Activated naive CD8-positive, alpha-beta T cell treated with anti-CD3 and anti-CD28 coated beads for 36 hours (primary cell): ENCODE measurements at places on chromosomes 1 and 21. TPM values are rescaled to one million over a fixed set of nuclear protein-coding genes. Genes with fewer than 3 reads are reported as not detected.

Gene MIXL1
- total RNA-seq, result not detected

Gene MSH4
- 0.22 TPM for total RNA-seq

DNA sequence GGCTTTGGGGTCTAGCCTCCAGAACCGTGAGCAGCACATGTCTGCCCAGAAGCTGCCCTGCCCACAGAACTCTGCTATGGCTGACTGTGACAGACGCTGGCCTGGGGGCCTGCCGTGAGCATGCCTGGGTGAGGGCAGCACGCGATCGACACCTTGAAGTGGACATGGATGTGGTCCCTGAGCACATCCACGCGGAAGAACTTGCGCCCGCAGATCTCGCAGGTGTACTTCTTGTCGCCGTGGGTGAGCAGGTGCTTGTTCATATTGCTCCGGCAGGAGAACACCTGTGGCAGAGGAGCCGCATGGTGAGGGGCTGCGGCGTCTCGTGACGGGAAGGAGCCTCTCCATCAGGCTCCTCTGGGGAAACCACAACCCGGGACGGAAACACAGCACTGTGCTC lies 56.0 kb downstream of the PRDM15 start:
- DNase-seq, result no peak

DNA sequence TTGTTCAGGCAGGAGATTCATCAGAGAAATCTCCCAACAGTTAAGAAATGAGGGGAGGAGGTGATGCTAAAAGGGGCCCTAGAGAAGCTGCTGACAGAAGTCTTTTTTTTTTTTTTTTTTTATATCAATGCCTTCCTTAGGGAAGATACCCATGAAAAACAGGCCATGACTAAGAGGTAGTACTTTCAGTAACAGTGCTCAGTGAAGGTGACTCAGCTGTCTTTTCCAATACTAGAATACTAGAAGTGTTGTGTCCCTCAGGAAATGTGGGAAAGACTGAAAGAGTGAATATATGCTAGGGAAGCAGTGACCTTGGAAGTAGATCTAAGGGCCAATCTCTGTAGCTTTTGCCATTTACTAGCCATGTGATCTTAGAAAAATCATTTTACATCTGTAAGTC lies 52.4 kb upstream of the SLFNL1 start:
- no peak for DNase-seq

DNA sequence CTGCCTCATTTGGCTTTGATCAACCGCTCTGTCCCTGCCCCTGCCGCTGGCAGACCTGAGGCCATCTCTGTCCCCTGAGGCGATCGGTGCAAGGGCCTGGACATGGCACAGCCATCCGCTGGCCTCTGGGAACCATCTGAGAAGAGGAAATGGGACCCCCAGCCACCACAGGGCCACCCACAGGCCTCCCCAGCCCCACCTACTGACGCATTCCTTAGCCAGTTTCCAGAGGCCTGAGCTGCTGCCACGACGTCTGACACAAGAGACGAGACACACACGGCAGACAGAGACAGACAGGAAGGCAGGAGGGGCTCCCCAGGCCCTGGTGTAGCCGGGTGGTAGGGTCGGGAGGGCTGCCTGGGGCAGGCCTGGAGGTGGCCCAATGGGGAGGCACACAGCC lies 37.3 kb upstream of the EDN2 start:
- no peak for DNase-seq
